ENCODE measurements at places on chromosomes 6 and 20.

DNA sequence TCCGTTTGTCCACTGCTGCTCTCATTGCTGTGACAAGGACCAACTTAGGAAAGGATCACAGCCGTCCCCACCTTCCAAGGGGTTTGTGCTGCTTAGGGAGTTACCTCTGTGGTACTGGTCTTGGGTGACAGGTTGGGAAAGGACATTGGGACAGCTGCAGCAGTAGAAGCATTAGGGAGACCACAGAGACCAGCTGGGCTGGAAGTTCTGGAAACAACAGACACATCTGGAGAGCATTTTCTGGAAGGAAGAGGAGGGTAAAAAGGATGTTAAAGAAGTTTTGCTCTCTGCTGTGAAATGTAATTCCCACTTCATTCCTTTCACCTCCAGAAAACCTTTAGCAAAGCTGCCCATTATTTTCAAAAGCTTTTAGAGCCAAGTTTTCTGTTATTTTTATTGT is 304.2 kb downstream of the LRFN2 start:
- DNase-seq: no peak

- DNase-seq: no peak
These were observed 388.6 kb upstream of the BTBD3 start for GRCh38 chr20:11529047-11529446.

DNA sequence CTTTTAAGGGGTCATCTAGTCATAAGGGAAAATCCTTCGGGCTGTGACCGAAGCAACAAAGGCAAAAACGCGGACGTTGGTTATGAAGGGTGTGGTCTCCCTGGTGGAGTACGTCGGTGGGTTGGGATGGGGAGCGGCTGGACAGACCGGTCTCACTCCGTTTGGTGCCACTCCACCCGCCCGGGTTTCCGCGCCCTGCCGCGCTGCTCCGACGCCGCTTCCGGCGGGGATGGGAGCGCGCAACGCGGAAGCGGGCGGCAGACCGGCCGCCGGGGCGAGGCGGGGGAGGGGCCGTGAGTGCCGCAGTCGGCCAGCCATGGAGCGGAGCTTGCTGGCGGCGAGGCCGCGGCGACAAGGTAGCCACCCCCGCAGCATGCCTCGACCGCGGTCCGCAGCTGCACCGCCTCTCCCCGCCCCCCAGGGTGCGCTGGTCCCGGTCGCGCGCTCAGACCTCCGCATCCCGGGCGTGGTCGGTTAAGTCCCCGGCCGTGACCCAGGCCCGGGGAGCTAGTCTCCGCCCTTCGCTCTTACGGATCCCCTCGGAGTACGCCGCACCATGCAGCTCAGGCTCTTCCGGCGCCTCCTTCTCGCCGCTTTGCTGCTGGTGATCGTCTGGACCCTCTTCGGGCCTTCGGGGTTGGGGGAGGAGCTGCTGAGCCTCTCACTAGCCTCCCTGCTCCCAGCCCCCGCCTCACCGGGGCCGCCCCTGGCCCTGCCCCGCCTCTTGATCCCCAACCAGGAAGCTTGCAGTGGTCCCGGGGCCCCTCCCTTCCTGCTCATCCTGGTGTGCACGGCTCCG is at the start of gene B3GALT4:
Gene B3GALT4, plus strand, starts transcription at position 260 of the 799 bp plus-strand sequence. Its CDS starts 297 bp downstream, at position 557.
- peak; percentile 78 for DNase-seq

DNA sequence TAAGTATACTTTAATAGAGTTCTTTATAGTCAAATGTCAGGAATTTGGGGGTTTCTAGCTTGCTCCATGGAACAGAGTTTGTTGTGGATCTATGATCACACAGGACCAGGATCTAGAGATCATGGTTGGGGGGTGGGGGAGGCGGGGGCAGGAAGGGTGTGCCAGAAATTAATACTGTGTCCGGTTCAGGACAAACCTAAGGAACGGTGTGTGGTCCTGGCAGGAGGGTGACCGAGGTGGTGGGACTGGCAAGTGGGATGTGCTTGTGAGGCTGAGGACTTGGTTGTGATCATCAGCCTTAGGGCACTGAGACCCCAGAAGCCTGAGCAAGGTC is 27.9 kb downstream of the GSTA3 start:
- no peak for DNase-seq

DNA sequence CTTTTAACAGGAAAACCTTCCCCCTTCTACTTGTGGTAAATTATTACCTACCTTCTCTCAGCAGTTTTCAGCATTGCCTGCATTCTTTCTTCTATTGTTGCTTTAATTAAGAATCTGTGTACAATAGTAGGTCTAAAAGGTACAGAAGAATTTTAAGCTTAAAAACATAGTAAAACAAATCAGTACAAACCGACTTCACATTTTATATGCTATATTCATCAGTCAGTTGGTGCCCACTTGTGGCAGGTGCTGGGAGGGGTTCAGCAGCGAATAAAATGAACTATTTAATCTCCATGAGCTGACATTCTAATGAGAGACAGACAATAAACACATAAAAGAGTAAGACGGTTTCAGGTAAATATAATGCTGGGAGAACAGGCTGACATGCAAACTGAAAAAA is 73.4 kb upstream of the FBXO30 start:
- no peak for DNase-seq

- DNase-seq: no peak
These were observed 44.6 kb downstream of the CDYL start for GRCh38 chr6:4820704-4821276.

GRCh38 chr6:159753081-159753872 is 8.6 kb upstream of the ACAT2 start:
- DNase-seq: no peak

DNA sequence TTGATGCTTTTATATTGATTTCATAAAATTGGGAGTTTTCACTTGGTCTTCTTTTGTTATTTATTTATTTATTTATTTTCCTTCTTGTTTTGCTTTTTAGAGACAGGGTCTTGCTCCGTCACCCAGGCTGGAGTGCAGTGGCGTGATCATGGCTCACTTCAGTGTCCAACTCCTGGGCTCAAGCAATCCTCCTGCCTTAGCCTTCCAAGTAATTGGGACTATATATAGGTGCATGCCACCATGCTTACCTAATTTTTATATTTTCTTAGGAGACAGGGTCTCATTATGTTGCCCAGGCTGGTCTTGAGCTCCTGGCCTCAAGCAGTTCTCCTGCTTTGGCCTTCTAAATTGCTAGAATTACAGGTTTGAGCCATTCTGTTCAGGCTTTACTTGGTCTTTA is 38.3 kb upstream of the MYLK2 start:
- no peak for DNase-seq

GRCh38 chr20:51456511-51457509 is 85.7 kb downstream of the NFATC2 start:
- peak; percentile 86 for DNase-seq

DNA sequence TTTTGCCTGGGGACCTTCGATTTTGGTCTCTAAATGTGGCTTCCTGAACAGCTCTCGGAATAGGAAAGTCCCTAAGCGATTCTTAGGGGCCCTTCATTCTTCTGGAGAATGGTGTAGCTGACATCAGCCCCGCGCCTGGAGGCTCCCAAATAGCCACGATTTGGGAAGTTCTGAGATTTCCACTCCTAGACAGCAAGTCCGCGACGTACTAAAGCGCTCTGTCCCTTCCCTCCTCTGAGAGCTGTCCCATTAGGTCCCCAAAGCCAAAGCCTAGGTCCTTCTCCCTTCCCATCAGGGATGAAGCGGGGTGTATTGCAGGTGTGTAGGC is 756 bp downstream of the MOXD1 start:
- no peak for DNase-seq

GRCh38 chr6:168376120-168376519 is 56.5 kb upstream of the DACT2 start:
- DNase-seq: no peak

GRCh38 chr6:150895928-150896632 is 30.6 kb downstream of the MTHFD1L start:
- DNase-seq: no peak

DNA sequence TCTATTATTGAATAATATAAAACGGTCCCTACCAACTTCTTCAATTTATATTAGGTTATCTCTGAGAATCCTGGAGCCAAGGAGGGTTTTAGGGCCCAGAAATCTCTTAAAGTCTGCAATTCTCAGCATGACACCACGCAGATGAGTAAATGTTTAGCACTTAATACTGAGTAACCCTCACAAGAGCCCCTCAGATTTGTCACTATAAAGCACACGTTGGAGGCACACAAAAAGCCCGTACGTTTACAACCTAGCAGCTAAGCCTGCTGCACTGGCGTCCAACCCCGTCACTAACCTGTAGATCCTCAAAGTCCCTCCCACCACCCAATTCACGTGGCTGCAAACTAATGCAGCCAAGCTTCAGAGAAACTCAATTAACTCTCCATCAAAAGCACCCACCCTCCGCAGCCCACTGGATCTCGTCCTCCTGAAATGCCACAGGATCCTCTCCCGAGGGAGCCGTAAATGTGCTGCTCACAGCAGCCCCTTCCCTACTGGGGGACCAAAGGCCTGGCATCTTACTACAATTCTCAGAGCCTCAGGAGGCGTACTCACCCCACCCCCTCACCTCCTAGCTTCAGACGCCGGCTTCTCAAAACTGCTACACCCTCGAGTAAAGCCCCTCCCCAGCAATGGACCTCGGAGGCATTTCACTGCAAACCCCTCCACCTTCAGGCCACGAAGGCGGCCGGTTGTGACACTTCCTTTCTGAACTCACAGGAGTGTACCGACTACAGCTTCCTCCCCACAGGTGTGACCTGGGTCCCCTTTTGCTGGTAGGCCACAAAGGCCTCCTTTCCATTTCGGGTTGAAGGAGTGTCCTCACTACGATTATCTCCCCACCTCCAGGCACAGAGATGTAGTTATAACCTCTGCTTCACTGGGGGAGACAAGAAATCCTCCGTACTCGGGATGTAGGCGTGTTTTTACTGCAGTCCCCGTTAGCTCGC is 909 bp downstream of the CPNE1 start:
- peak; percentile 26 for DNase-seq

DNA sequence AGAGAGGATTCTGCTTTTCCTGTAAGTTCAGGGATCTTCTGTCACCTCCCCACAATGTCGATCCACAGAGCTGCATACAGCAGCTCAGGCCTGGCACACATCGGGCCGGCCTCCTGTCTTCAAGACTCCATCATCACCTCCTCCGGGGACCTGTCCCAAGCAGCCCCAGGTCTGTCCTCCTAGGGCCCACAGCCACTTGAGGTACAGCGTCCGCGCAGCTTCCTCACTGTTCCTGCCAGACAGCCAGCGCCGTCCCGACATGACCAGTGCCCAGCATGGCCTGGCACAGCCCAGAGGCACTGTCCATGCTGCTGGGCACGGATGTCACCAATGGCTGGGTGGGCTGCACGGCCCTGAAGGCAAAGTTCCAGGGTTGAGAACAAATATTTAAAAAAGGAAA is 101.6 kb downstream of the DLL1 start:
- no peak for DNase-seq

GRCh38 chr6:149079911-149080491 is 237.5 kb upstream of the TAB2 start:
- no peak for DNase-seq

DNA sequence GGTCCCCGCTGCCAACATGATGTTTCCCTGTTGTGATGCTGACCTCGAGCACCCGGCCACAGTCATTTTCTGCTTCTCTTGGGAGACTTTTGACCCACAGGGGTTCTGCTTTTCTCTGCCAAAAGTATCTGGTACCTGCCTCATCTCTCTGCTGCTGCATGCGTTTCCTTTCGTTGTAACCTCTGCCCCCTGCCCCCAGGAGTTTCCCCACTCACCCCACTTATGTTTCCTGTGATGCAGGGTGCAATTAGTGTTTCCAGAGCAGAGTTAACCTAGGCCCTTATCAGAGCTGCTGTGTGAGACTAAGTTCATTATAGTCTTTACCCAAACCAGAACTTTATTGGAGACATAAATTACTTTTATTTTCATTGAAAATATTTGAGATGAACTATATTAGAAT is 65.2 kb upstream of the EDN3 start:
- no peak for DNase-seq

DNA sequence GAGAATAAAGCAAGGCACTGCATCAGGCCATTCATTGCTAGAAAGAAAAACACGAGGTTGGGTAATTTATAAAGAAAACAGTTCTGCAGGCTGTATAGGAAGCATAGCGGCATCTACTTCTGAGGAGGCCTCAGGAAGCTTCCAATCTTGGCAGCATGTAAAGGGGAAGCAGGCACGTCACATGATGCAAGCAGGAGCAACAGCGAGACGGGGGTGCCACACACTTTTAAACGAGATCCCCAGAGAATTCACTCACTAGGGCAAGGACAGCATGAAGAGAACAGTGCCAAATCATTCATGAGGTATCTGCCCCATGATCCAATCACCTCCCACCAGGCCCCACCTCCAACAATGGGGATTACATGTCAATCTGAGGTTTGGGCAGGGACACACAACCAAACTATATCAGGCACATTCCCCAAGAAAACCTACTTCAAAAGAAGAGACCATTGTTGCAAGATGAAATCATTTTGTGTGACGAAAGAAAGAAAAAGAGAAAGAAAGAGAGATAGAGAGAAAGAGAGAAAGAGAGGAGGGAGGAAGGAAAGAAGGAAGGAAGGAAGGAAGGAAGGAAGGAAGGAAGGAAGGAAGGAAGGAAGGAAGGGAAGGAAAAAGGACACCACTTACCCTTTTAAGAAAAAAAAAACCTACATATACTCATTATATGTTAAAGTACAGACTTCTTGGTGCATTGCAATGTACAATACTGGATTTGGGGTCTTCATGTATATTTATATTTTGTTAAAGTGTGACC is 95.9 kb upstream of the PLEKHG1 start:
- no peak for DNase-seq

DNA sequence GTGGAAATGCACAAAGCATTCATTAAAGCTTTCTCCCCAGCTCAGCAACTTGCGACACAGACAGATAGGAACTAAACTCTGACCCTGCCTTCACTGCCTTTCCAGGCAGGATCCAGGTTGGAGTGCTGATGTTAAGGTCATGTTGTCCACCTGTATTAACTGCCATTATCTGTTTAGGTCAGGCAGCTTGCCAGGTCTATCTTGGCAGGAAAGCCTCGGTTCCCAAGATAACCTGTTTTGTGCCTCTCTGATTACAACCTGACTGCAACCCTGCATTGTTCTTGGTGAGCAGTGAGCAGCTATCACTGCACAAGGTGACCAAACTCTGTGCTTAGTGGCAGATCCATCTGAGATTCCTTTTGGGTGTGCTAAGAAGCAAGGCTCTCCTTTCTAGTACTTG is 23.2 kb upstream of the ELOVL2 start:
- no peak for DNase-seq

GRCh38 chr6:131642987-131643611 is 6.0 kb downstream of the ENPP3 start:
- DNase-seq: no peak

GRCh38 chr6:122476131-122476530 is 4.5 kb upstream of the SERINC1 start:
- DNase-seq: peak; percentile 22

DNA sequence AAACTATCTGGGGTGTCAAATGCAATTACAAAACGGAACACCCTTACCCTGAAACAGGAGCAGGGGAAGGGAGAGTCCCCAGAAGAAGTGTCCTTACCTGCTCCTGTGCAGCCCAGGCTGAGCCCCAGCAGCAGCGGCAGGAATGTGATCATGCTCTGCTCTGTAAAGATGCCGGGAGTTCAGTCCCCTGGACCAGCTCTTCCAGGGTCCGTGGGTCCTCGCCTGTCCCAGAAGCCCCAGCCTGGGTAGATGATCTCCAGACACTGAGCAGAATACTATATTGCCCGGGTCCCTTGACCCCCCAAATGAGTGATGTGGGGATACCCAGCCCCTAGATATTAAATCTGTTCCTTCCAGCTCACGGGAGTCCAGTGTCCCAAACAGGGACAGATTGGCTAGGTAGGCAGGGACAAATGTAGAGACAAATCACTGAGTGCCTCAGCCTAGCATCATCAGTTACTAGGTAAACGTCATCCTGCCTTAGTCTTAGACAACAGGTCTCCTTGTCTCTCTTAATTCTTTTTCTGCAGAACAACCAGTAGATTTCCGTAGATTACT is at the start of gene HLA-DMB:
Gene HLA-DMB, minus strand, starts transcription at position 373 of the 558 bp plus-strand sequence. Its CDS starts 221 bp downstream, at position 152.
- peak; percentile 95 for DNase-seq
